ENCODE measurements at places on chromosomes 3 and 15. TPM values are rescaled to one million over a fixed set of nuclear protein-coding genes. Genes with fewer than 3 reads are reported as not detected.

GRCh38 chr3:186609247-186609868 is 3.5 kb upstream of the AHSG start:
- no peak overlapping the region for H3K4me3 ChIP-seq
- no peak overlapping the region for H3K27ac ChIP-seq
- H3K27me3 ChIP-seq = peaks cover 16% of the 10 kb centered on the region
- DNase-seq = no peak
- no peaks in the 10 kb centered on the region for H3K36me3 ChIP-seq

GRCh38 chr3:41632700-41633099 is 329.2 kb downstream of the ULK4 start:
- no peak for DNase-seq
- no peak overlapping the region for H3K4me3 ChIP-seq
- H3K27me3 ChIP-seq = no peaks in the 10 kb centered on the region
- no peak overlapping the region for H3K27ac ChIP-seq
- H3K4me1 ChIP-seq = no peaks in the 10 kb centered on the region
- H3K36me3 ChIP-seq = no peaks in the 10 kb centered on the region

DNA sequence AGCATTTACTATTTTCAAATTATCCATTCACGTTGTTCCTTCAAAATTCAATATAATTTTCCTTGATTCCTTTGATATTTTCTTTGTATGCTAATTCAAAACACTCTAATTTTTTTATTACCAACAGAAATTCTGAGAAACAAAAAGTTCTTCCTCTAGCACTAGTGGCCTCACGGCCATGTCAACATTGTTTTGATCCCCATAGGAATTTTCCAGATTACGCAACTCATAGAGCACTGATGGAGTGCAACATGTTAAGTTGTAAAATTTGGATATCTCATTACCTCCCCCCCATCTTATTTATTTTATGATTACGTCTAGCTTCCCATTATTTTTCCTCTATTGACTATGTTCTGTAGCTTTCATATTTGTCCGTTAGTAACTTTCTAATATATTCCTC is 745.3 kb downstream of the TUSC7 start:
- no peaks in the 10 kb centered on the region for H3K4me1 ChIP-seq
- DNase-seq = no peak
- H3K4me3 ChIP-seq = no peak overlapping the region
- no peak overlapping the region for H3K27ac ChIP-seq

- no peak overlapping the region for H3K27ac ChIP-seq
- peaks cover 2% of the 10 kb centered on the region for H3K36me3 ChIP-seq
- H3K27me3 ChIP-seq = no peaks in the 10 kb centered on the region
- no peaks in the 10 kb centered on the region for H3K4me1 ChIP-seq
- DNase-seq = no peak
These were observed 20.9 kb downstream of the SPPL2A start for GRCh38 chr15:50744601-50745000.

DNA sequence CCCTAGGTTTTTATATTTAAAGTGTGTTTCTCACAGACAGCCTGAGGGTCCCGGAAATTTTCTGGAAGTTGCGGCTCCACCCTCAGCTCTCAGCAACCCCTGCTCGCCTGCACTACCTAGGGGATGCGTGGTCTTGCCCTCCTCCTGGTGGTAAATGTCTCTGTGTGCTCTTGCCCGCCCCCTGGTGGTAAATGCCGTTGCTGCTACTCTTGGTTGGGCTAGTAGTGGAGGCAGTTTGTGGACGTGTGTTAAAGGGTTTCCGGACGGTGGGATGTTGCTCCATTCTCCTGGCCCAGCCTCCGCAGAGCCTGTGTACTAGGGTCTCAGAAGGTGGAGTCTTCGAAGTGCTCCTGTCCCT is 27.4 kb downstream of the STOML1 start:
- H3K36me3 ChIP-seq = no peaks in the 10 kb centered on the region
- peaks cover 21% of the 10 kb centered on the region for H3K4me1 ChIP-seq
- H3K4me3 ChIP-seq = no peak overlapping the region
- H3K27ac ChIP-seq = no peak overlapping the region
- no peaks in the 10 kb centered on the region for H3K27me3 ChIP-seq
- peak; percentile 85 for DNase-seq

DNA sequence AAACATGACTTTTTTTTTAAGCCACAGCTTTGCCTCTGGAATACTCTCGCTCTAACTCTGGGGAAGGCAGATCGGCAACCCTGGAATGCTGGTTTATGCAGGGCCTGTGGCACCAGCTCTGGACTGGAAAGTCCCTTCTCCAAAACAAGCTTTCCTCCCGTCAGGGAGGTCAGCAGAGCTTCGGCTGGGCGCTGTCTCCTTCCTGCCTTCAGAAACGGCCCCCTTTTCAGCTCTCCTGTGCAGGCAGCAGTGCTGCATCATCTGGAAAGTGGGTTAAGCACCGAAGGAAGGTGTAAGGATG is 42.7 kb upstream of the SKOR1 start:
- peaks cover 50% of the 10 kb centered on the region for H3K4me1 ChIP-seq
- H3K4me3 ChIP-seq = no peak overlapping the region
- no peaks in the 10 kb centered on the region for H3K27me3 ChIP-seq
- no peak overlapping the region for H3K27ac ChIP-seq

GRCh38 chr15:97991972-97992541 is 31.6 kb downstream of the ARRDC4 start:
- no peak for DNase-seq
- H3K4me1 ChIP-seq = no peaks in the 10 kb centered on the region
- H3K27ac ChIP-seq = no peak overlapping the region
- H3K4me3 ChIP-seq = no peak overlapping the region

DNA sequence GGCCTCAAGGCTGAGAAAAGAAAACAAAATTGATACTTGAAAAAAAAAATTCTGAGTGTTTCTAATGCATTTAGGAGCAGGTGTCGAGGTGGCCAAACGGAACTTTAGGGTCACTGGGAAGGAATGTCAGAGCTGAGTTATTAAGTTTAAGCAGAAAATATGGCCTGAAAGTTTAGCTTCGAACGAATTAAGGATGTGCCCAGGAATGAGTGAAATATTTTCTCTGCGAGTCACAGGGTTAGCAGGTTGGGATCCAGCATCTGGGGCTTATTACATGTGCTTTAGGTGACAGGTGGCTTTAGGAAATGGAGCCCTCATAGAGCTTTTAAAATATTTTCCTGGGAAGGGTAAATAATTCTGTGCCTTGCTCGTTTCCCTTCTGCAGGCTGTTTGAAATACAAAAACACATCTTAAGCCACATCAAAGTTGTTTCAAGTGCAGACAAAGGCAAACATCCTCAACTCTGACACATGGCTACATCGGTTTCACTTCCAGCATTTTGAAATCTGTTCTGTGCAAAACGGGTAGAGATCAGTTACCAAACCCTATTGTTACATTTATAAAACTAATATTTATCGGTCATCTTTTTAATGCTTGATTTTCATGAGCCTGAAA is 143.1 kb upstream of the ARRDC4 start:
- no peaks in the 10 kb centered on the region for H3K36me3 ChIP-seq
- H3K27me3 ChIP-seq = no peaks in the 10 kb centered on the region
- H3K27ac ChIP-seq = no peak overlapping the region
- DNase-seq = no peak
- H3K4me1 ChIP-seq = no peaks in the 10 kb centered on the region
- no peak overlapping the region for H3K4me3 ChIP-seq

GRCh38 chr3:117106396-117106795 is 396.8 kb downstream of the TUSC7 start:
- H3K36me3 ChIP-seq = no peaks in the 10 kb centered on the region
- no peak overlapping the region for H3K27ac ChIP-seq
- no peak overlapping the region for H3K4me3 ChIP-seq
- no peaks in the 10 kb centered on the region for H3K27me3 ChIP-seq
- DNase-seq = no peak
- H3K4me1 ChIP-seq = no peaks in the 10 kb centered on the region

DNA sequence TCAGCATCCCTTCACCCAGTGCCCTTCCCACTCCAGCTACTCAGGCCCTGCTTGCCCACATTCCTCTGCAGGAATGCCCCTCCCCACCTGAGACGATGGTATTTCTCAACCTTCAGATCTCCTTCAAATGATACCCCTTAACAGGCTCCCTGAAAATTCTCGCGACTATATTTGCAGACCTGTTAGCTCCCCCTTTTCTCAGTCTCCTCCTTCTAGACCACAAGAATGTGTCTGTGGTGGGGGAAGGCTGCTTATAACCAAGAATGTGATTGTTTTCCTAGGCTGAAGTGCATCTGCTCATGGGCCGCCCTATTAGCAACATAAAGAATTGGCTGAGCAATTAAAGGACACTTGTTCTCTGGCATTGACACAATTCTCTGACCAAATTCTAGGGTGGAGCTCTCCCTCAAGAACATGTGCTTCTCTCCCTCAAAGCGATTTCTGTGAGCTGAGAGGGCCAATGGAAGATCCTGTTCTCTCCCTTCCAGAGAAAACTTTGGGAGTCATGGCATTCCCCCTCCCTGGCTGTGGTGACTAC is 19.1 kb upstream of the LIMD1 start:
- no peaks in the 10 kb centered on the region for H3K27me3 ChIP-seq
- peaks cover 8% of the 10 kb centered on the region for H3K4me1 ChIP-seq
- no peak overlapping the region for H3K4me3 ChIP-seq
- no peaks in the 10 kb centered on the region for H3K36me3 ChIP-seq
- DNase-seq = no peak
- H3K27ac ChIP-seq = no peak overlapping the region

- no peaks in the 10 kb centered on the region for H3K27me3 ChIP-seq
- peaks cover 12% of the 10 kb centered on the region for H3K4me1 ChIP-seq
- H3K4me3 ChIP-seq = no peak overlapping the region
- no peaks in the 10 kb centered on the region for H3K36me3 ChIP-seq
- no peak for DNase-seq
These were observed 154.7 kb upstream of the TSPAN3 start for GRCh38 chr15:77225646-77226045.

GRCh38 chr15:96330064-96330449 is 443 bp upstream of the NR2F2 start:
- H3K36me3 ChIP-seq = no peaks in the 10 kb centered on the region
- H3K4me1 ChIP-seq = peaks cover 4% of the 10 kb centered on the region
- no peak for DNase-seq
- no peak overlapping the region for H3K27ac ChIP-seq

DNA sequence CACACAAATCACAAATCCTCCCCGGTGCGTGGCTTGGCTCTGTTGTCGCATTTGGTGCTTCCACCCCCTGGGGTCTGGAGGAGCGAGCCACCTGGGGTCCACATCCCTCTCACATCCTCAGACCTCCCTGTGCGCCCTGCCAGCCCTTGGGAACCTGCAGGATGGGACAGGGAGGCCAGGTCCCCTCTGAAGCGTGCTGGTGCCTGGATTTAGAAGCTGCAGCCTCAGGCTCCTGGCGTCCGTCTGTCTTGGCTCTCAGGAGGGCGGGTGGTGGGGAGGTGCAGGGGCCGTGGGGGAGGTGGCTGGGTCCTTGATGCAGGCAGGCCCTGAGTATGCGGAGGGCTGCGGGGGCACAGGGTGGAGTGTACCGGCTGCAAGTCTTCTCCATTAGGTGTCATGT is 38.4 kb downstream of the RGMA start:
- H3K4me3 ChIP-seq = no peak overlapping the region
- no peaks in the 10 kb centered on the region for H3K36me3 ChIP-seq
- no peaks in the 10 kb centered on the region for H3K27me3 ChIP-seq
- H3K27ac ChIP-seq = no peak overlapping the region
- no peak for DNase-seq

DNA sequence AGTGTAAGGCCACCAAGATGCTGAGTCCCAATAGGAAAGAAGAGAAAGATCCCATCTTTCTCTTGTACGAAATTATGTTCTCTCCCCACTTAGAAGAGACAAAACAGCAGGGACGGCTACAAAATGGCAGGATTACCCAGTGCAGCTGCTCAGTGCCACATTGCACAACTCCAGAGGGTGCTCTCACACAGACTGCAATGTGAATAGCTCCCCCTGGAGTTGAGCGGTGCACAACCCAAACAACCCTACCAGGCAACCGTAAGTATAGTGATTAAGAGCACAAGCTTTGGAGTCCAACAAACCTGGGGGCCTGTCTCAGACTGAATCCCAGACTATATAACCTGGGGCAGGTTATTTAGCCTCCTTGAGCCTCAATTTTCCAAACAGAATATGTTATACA is 3.1 kb upstream of the BHLHE40 start:
- peak; percentile 51 for DNase-seq
- peak overlapping the region; percentile 99 for H3K27ac ChIP-seq
- H3K36me3 ChIP-seq = no peaks in the 10 kb centered on the region
- peaks cover 42% of the 10 kb centered on the region for H3K4me1 ChIP-seq

- peaks cover 21% of the 10 kb centered on the region for H3K4me1 ChIP-seq
- H3K27ac ChIP-seq = no peak overlapping the region
- H3K27me3 ChIP-seq = no peaks in the 10 kb centered on the region
These were observed 26.5 kb upstream of the CD47 start for GRCh38 chr3:108117241-108117775.

DNA sequence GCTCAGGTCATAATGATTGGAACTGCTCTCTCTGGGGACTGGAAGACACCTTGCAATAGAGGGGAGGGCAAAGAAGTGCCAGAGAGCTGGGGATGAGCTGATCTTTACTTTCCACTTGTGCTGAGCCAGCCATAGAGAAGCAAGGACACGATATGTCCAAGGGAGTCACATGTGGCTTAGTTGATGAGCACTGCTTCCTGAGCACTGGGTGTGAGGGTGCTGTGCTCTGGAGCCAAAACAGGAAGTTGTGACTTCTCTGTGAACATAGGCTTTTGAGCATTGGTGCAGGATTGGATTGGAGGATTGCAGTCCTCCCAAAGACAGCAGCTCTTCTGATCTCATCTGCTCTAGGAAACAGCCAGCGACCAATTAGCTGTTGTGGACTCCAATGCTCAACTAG is 6.7 kb downstream of the PARP14 start:
- peak; percentile 14 for DNase-seq
- H3K27me3 ChIP-seq = no peaks in the 10 kb centered on the region
- H3K36me3 ChIP-seq = peaks cover 29% of the 10 kb centered on the region
- H3K4me3 ChIP-seq = no peak overlapping the region
- peaks cover 35% of the 10 kb centered on the region for H3K4me1 ChIP-seq

DNA sequence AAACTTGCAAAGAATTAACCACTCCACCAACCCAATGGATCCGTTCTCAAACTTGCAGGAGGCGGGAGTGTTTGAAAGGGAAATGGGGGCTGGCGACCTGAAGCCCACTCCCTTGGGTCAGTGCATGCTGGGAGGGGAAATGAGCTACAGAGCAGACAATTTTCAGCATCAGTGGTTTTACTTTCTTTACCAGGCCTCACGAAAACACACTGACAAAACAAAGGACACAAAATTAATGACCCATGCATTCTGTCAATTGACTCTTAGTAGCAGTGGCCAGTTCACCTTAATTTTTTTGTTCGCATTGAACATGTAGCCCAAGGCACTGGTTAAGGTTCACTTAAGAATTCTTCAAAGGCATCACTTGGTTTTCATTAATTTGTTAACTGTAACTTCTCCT is 413.5 kb downstream of the MECOM start:
- H3K27me3 ChIP-seq = no peaks in the 10 kb centered on the region
- no peaks in the 10 kb centered on the region for H3K4me1 ChIP-seq
- H3K27ac ChIP-seq = no peak overlapping the region
- no peak overlapping the region for H3K4me3 ChIP-seq
- DNase-seq = no peak

Gene KIF23
- total RNA-seq = 0.30 TPM

Gene DAZL
- total RNA-seq = not detected

Data from B cell (primary cell).